ENCODE measurements at places on chromosomes 4 and X.

DNA sequence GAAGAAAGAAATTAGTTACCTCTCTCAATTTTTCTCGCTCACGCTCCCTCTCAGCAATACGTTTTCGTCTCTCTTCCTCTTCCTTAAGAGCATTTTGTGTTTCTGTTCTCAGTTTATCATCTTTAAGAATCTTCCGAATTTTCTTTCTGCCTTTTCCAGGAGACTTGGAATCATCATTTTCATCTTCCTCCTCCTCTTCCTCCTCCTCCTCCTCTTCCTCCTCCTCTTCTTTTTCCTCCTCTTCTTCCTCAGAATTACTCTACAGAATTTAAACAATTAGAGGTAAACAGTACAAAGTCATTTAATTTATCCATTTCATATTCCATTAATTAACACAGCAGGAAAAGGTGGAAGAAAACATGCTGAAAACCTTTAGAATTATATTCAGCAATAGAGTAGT is 133.9 kb downstream of the ATRX start:
- DNase-seq, result no peak

GRCh38 chrX:154411981-154412340 is 622 bp downstream of the TAFAZZIN start:
- peak; percentile 33 for DNase-seq

- DNase-seq, result no peak
Measured at GRCh38 chr4:129488427-129488826, 392.5 kb downstream of the C4orf33 start.

DNA sequence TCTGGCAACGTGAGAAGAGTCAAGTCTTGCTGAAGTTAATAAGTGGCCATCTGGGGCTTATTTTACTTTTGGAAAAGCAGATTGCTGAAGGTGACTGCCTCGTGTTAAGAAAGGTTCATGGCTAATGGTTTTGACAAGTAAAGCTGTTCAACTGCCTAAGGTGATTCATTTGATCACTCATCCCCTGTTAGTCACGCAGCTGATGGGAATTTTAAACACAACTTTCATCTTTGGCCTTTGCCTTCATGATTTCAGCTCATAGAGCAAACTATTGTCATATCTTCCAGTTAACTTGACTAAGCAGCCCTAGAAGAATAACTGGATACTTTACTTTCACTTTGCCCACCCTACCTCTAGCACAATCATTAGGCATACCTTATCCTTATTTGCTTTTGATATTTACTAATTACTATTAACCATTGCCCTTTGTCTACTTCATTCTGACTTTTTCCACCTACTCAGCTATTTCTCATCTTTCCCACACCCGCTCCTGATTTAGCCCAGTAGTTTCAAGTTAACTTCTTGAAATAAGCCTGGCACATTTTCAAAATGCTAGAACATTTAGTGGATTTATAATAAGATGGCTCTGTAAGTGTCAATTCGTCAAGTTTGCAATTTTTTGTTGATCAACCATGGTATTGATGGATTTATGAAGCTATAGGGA is 170.6 kb upstream of the S100G start:
- no peak for DNase-seq

DNA sequence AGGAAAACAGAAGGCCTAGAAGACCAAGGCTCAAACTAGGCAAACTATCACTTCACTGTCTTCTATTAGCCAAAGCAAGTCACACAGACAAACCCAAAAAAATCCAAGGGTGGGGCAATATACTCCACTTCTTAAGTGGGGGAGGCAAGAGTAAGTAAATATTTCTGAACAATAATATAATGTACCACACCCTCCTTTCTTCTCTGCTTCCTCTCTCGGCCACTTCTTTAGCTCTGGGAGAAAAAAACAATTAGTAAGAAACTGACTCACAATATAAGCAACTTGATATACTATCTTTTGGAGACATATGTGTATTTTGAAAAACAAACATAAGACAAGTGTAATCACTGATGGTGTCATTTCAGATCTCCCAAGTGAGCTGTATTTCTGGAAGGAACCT is 14.8 kb downstream of the DCAF8L1 start:
- no peak for DNase-seq

DNA sequence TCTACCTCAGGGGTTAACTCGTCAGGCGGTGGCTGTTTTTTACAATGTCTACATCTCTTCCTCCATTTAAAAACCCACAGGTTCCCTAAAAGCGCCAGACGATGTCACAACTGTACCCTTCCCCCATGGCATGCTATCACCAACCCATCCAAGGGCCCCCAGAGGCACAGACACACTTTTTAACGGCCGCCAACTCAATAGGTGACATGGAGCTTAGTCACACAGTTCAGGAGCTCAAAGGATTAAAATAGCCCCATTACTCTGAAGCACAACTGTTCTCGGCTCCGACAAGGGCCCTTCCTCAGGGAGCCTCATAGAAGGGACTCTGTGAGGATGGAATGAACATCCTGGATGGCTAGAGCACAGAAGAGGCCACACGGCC is 12.4 kb downstream of the SH3KBP1 start:
- no peak for DNase-seq

GRCh38 chrX:103158317-103158621 is 56.6 kb upstream of the BEX4 start:
- DNase-seq, result no peak

- DNase-seq, result no peak
Measured at GRCh38 chr4:38842994-38843393, 13.6 kb downstream of the TLR6 start.

DNA sequence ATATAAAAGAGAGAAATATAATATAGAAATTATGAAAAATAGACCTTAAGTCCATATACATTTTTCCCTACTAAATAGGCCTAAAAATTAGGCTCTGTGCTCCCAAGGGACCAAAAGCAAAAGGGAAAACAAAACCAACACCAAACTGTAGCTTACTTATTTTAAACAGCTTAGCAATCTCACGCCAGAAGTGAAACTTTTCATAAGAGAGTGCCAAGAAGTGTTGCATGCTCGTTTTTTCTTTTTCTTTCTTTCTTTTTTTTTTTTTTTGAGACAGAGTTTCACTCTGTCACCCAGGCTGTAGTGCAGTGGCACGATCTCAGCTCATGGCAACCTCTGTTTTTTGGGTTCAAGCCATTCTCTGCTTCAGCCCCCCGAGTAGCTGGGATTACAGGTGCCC is 250.4 kb downstream of the TMA16 start:
- DNase-seq, result no peak

DNA sequence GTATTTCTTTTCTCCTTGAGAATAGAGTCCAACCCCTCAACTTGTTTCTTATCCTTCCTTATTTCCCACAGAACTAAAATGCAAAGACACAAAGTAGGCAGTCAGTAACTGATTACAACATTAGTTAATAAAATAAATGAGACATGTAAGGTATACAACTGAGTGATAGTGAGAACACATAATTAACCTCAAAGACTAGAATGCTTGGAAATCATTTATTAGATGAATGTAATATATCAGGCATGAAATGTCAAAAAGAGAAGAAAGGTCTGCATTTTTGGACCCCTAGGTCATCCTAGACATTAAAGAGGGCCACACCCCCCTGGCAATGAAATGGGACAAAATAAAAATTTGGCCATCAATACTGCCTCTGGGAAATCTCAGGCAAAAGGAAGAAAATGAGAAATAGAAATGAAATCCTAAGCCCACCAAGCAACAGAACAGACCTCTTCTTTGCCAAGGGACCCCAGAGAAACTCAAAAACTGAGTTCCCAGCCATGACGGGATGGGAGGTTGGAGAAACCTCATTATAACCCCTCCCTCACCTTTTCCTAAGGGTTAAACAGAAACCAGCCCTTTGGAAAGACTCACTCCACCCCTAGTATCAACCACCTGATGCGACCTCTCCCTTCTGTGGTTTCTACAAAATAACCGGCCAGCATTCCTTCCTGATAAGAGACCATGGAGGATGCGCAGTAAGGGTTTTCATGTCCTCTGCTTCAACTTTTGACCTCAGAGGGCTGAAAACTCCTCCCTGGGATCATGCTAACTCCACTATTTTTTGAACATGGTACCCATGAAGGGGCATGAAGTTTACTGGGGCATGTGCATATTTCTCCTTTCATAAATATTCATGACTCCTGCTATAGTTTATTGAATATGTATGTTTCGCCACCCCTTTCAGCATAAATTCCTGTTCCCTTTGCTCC is 90.0 kb upstream of the EXOC1L start:
- no peak for DNase-seq

GRCh38 chrX:129000018-129000417 is 523.3 kb downstream of the SMARCA1 start:
- DNase-seq, result no peak

GRCh38 chr4:7183780-7184460 is 8.4 kb upstream of the SORCS2 start:
- no peak for DNase-seq

DNA sequence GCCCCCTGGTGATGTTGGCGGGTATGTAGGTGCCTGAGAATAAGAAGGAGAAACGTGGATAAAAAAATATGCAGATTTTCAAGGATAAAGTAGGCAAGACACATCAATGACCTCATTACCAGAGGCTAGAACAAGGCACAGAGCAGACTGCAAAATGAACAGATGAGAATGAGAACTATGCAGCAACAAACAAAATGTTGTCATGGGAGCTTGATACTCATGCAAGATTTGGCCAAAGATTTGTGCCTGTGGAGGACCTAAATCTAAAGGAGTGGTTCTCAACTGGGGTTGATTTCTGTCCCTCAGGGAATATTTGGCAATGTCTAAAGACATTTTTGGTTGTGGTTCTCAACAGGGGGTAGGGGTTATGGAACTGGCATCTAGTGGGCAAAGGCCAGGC is 177.3 kb downstream of the FRMPD4 start:
- DNase-seq, result no peak

DNA sequence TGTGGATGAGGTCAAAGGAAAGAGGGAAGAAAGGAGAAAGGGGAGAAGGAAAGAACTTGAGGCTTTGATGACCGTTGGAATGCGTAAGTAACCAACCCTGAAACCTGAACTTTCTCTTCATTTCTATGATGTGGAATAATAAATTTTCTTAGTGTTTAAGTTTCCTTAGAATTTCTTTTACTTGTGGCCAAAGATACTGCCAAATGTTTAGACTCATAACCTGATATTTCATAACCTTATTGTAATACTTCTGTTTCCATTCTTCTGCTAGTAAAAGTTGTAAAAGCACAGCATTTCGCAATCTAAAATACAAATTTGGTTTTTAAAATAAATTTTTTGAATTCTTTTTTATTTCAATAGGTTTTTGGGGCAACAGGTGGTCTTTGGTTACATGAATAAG is 258.5 kb upstream of the GIMD1 start:
- no peak for DNase-seq

Data from activated CD8-positive, alpha-beta memory T cell treated with anti-CD3 and anti-CD28 coated beads for 1 hour (primary cell).